ENCODE measurements at places on chromosomes 3 and 15. TPM values are rescaled to one million over a fixed set of nuclear protein-coding genes. Genes with fewer than 3 reads are reported as not detected.

ARGFX gene
- not detected for total RNA-seq

GRCh38 chr15:91228890-91229289 is 128.8 kb downstream of the SV2B start:
- no peak for DNase-seq

TSC22D2 gene
- 16.5 TPM for total RNA-seq

ALDH1L1 gene
- 29.0 TPM for total RNA-seq

DNA sequence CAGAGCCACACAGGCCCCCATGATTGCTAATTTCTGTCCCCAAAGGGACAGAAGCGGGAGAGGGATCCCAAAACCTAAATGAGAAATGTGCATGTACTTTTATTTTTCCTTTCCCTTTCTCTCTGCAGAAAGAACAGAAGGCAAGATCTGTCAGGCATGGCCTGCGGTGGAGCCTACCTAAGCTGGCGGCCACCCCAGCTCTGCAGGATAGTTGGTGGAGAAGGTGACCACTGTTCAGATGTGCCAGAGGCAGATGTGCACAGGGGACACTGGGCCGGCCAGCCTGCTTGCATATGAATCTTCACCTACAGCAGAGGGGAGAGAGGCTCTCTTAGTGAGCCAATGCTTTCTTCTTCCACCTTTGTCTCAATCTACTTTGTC is 2.1 kb upstream of the AMOTL2 start:
- DNase-seq: no peak

GRCh38 chr3:50132421-50133282 is 22.5 kb upstream of the SEMA3F start:
- no peak for DNase-seq

NR2F2 gene
- total RNA-seq: 13.6 TPM

DNA sequence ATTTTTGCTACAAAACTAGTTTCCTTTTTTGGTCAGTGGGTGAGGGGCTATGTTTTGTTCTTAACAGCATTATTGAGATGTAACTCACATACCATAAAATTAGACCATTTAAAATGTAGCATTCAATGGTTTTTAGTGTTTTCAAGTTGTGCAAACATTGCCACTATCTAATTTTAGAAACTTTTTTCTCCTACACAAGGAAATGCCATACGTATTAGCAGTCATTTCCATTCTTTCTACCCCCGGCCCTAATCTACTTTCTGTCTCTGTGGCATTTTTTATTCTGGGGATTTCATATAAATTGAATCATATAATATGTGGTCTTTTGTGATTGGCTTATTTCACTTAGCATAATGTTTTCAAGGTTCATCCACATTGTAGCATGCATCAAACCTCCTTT is 55.0 kb upstream of the TIPARP start:
- no peak for DNase-seq

ZIC1 gene
- total RNA-seq: not detected

GRCh38 chr3:112681822-112682325 is 40.9 kb upstream of the CCDC80 start:
- no peak for DNase-seq
